ENCODE measurements at places on chromosomes 7 and 10. TPM values are rescaled to one million over a fixed set of nuclear protein-coding genes. Genes with fewer than 3 reads are reported as not detected.

SRI gene
- 70.0 TPM for total RNA-seq

TFEC gene
- 3.1 TPM for total RNA-seq

LMOD2 gene
- total RNA-seq = not detected

PTN gene
- 0.50 TPM for total RNA-seq

APBB1IP gene
- 9.3 TPM for total RNA-seq

SDK1 gene
- total RNA-seq = 0.42 TPM

SVOPL gene
- total RNA-seq = 0.33 TPM

OR6B1 gene
- not detected for total RNA-seq

SPDYE17 gene
- not detected for total RNA-seq

CCDC136 gene
- total RNA-seq = 0.59 TPM

LLCFC1 gene
- not detected for total RNA-seq

FANK1 gene
- not detected for total RNA-seq

IPMK gene
- 5.2 TPM for total RNA-seq

TLX1 gene
- total RNA-seq = 0.79 TPM

SRRM3 gene
- total RNA-seq = 0.08 TPM

HOXA9 gene
- 0.70 TPM for total RNA-seq

ABCA13 gene
- 1.0 TPM for total RNA-seq

KLLN gene
- total RNA-seq = 0.42 TPM

NKX2-3 gene
- total RNA-seq = not detected

RBP4 gene
- total RNA-seq = 2,873 TPM

ZNF32 gene
- 6.5 TPM for total RNA-seq

RAPGEF5 gene
- 54.8 TPM for total RNA-seq

TTYH3 gene
- 18.1 TPM for total RNA-seq

CTTNBP2 gene
- 1.7 TPM for total RNA-seq

TAS2R3 gene
- total RNA-seq = 4.1 TPM

OR2A7 gene
- 1.6 TPM for total RNA-seq

RGR gene
- total RNA-seq = not detected

RGS10 gene
- 51.9 TPM for total RNA-seq

AOAH gene
- total RNA-seq = 26.7 TPM

HOGA1 gene
- 21.8 TPM for total RNA-seq

COL26A1 gene
- 0.89 TPM for total RNA-seq

MRPL32 gene
- 23.6 TPM for total RNA-seq

ZNF722 gene
- total RNA-seq = not detected

FOXK1 gene
- 7.5 TPM for total RNA-seq

TUBB8 gene
- not detected for total RNA-seq

NACAD gene
- 0.09 TPM for total RNA-seq

UPK3B gene
- 0.33 TPM for total RNA-seq

ASZ1 gene
- total RNA-seq = not detected

CDHR3 gene
- total RNA-seq = 10.5 TPM

DENND2A gene
- total RNA-seq = 7.4 TPM

All from liver (tissue), 10 donors.